ENCODE measurements at places on chromosomes 7 and 10.

- DNase-seq = no peak
These were observed 255.3 kb downstream of the HPSE2 start for GRCh38 chr10:98980353-98980752.

DNA sequence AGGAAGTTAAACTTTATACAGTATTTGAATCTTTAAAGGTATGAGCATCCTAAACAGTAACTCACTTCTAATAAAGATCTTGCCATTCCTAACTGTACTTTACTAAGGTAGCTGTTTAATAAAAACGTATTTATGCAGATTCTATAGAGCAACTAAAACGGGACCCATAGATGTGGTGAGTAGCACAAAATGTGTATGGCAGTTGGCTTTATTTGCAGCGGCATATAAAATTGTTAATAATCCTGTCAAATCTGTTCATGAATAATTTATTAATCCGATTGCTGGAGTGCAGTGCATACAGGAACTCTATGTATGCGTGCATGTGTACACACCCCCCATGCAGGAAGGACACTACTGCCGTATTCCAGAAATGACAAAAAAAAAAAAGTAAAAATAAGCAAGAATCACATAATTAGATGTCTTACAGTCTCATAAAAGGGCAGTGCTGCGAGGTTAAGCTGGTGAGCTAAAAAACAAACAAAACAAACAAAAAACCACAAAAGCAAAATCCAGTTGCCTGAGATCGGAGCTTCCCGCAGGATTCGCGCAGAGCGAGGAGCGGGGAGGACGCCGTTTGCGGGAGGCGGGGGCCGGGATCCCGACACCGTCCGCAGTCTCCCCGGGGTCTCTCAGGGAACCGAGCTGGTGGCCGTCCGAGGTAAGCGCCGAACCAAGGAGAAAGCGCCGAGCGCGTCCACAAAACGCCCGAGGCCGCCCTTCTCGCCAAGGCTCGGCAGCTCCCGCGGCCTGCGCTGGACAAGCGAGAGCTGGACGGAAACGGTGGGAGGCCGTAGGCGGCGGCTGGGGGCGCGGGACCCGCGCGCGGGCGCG, 518 bp upstream of the COMMD3 start:
- DNase-seq = no peak

DNA sequence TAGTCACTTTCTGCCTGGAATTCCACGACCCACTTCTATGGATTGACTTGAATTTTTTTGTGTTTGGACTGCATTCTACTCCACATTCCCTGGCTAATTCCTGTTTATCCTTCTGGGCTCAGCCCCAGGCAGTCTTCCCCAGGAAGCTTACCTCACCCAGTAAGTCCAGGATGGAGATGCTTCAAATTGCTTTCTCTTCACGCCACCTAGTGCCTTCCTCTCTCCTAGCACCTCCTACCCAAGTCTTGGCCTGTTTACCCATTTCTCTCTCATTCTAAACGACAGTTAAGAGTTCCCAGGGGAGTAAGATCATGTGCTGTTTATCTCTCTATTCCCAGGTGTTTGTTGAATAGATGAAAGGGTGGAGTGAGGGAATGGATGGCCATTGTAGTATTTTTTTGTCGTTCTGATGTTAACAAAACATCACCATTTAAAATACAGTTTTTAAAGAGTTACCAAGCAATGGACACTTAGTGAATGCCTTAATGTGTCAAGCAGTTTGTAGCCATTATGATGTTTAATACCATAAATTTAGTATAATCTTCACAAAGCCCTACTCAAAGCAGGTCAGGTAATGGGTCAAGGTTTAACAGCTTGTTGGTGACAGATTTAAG, 45.5 kb upstream of the TARP start:
- DNase-seq = no peak

DNA sequence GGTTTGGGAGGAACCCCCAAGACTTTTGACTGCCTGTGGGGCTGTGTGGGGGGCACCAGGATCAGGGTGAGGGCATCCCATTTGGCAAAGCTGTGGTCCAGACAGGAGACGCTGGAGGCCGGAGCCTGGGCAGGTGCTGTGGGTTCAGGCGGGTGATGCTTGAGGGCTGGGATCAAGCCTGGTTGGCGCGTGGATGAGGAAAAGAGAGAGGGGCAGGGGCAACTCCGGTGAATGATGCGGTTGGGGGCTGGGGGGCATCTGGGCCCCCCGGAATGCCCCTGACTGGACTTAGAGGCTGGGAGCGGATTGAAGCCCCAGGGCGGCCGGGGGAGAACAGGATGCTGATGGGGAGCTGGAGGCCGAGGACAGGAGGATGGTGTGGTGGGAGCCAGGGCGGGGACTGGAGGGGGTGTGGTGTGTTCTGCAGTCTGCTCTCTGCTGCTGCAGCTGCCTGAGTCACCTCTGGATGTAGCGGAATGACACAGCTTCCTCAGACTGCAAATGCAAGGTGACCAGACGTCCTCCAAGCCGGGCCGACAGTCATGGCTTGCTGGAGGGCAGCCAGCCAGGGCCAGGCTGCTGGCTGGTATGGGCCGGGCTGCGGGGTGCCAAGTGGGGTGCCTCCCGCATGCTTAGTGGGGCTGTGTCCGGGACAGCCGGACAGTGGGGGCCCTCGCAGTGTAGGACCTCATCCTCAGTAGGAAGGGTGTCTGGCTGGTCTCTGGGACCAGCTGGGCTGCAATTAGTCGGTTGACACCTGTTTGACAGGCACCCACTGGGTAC, 3.2 kb downstream of the MAFK start:
- DNase-seq = no peak

DNA sequence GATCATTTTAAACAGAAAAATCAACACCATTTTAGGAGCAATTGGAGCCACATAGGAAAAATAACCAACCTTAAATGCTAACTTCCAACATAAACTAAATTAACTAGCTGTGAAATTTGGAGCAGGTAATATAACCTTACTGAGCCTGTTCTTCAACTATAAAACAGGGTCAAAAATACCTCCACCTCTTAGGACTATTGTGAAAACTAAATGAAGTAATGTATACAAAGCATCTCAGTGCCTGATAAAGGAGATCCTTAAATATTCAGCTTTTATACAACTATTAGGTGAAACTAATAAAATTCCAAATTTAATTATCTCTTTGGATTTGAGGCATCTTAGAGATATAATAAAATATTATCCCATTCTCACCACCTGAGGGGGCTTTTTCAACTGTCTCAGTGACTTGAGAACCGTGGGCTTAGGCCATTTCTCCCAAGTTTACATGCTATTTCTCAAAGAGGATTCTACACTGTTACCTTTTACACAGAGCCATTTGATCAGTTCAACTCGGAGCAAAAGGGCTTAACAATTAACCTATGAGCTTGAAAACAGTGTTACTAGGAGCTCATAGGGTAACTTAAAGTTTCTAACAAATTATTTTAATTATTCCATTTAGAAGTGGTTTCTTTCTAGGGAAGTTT, 165.0 kb upstream of the ASAH2 start:
- DNase-seq = no peak

DNA sequence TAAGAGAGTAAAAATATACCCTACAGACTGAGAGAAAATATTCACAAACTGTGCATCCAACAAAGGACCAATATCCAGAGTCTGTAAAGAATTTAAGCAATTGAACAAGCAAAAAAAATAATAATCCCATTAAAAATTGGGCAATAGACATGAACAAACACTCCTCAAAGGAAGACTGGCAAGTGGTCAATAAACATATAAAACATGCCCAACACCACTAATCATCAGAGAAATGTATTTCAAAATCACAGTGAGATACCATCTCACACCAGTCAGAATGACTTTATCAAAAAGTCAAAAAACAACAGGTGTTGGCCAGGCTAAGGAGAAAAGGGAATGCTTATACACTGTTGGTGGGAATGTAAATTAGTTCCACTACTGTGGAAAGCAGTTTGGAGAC, 21.9 kb upstream of the ZNF804B start:
- no peak for DNase-seq

DNA sequence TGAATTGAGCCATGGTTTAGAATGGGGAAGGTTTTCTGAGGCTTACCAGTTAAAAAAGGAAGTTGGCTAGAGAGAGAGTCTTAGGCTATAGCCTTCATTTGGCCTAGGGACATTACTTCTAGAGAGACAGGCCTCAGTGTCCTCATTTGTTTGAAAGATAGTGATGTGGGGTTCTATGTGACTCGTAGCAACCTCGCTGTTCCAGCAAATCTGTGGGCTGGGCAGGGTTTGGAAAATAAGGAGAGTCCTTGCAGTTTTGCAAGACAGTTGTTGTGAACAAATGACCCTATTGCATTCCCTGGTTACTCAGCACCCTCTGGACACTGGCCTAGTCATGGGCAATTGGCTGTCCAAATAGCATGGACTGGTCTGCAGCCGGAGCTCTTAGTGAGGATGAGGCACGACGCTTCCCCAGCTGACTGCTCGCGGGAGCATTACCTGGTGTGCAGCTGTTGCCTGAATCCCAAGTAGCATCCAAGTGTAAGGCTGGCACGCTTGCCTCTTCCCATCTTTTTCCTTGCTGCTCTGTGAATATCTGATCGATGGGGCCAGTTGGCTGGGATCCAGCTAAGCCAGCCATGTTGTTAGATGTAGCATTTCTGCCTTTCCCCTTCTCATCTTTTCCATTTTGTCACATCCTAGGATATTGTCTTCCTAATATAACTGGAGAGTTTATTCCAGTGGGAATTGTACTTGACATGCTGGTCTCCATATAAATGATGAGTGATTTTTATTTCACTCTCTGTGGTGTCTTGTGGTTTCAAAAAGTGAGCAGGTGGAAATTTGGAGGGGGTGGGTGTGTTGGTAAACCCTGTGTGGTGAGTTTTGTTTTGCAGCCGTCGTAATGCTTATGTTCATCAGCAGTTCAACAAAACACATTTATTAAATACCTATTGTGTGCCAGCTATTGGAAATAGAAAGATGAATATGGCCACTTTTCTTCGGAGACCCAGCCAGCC, 99.8 kb downstream of the SND1 start:
- DNase-seq = no peak

- peak; percentile 28 for DNase-seq
These were observed 105.6 kb upstream of the COL1A2 start for GRCh38 chr7:94289071-94289470.

GRCh38 chr7:27430105-27430504, 187.5 kb downstream of the EVX1 start:
- no peak for DNase-seq

DNA sequence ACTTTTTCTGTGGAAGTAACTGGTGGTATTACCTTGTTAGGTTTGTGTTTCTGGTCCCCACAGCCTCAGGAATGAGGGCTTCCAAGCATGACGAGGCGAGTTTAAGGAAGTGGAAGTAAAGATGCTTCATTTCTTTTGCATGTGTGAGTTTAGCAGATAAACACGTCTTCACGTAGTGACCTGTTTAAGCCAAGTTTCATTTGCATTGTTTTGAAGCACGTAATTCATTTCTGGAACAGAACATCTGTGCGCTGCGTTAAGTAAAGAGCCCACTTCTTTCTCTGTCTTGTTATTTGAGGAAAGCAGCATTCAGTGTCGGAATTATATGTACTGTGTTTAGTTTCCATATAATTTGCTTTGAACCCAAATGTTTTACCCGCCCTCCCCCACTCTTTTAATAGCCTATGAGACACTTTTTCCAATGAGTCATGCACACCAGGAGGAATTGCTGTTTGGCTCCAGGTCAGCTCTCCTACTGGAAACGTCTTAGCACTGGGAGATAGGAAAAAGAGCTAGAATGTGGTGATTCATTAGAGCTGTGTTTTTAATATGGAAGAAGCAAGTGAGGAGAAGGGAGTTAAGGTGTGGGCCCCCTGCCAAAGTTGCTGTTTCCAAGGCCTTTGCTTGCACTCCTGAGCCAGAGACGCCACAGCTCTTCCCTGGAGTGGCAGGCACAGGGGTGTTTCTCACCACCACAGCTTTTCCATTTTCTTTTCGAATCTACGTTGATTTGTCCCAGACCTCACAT, 36.7 kb downstream of the BTBD16 start:
- no peak for DNase-seq

DNA sequence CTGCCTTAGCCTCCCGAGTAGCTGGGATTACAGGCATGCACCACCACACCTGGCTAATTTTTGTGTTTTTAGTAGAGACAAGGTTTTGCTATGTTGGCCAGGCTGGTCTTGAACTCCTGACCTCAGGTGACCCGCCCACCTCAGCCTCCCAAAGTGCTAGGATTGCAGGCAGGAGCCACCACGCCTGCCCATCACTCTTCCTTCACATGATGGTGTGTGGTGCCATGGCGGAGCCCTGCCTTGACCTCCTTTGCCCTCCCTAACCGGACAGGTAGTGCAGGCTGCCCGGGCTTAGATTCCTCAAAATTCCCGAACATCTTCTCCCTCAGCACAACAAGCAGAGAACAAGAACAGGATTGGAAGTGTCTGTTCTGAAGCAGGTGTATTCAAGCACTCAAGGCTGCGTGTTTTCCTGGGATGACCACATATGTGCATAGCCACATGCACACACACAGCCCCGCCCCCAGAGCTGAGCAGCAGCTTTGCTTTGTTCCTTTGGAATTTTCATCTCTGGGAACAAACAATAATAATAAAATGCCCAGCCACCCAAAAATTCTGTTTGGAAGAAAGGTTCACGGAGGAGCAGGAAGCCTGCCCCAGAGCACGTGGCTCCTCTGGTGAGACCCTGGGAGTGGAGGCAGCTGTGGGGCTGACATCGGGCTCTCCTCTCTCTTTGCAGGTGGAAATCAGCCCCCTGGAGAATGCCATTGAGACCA, 131.3 kb upstream of the NPS start:
- no peak for DNase-seq

GRCh38 chr7:2864999-2865670, 21.0 kb upstream of the GNA12 start:
- DNase-seq = peak; percentile 11

- DNase-seq = no peak
These were observed 26.3 kb downstream of the SAMD8 start for GRCh38 chr10:75137533-75138438.

DNA sequence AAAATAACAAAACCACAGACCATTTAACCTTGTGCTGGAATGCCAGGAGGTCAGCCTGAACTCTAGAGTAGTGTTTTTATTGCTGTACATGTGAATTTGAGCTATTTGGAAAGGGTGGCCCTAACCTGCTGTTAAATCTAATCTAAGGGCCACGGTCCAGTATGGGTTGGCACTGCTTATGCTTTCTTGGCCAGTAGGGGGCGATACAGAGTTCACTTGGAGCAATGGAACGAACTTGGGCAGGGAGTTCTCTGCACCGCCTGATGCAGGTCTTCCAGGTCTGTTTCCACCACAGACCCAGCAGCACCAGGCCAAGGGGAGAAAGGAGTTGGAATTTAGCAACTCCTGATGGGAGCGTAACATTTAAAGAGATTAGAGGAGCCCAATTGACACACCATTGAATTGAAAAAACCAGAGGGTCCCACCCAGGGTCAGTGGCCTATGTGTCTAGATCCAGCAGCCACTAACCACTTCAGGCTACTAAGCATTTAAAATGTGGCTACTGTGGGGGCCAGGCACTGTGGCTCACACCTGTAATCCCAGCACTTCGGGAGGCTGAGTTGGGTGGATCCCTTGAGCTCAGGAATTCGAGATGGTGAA, 75.7 kb upstream of the EFCAB10 start:
- peak; percentile 40 for DNase-seq

- DNase-seq = no peak
These were observed 28.7 kb upstream of the ARHGAP22 start for GRCh38 chr10:48633381-48634197.

DNA sequence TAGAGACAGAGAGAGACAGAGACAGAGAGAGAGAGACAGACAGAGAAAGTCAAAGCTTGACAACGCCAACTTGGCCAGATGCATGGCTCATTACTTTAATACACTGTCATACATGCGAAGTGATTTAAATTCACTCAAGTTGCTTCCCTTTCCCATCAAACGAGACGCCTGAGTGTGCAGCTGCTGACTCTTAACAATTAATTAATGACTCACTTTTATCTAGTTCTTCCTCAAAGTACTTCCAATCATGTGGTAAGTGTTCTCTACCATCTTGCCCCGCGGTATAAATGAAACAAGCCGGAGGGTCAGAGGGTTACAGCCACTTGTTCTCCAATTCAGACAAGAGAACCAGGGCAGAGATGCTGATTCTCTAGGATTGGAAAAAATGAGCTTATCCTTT, 90.8 kb downstream of the SFMBT2 start:
- no peak for DNase-seq

Data from C1 segment of cervical spinal cord (tissue), 14 donors.